ENCODE measurements at places on chromosomes 1 and 21.

GRCh38 chr1:168881656-168882260 is 152.8 kb upstream of the DPT start:
- no peak for DNase-seq

GRCh38 chr1:225652729-225653462 is at the start of gene ENAH:
TSS of gene ENAH (minus strand) at chr1:225653123. CDS start at chr1:225652690, 433 bp downstream.
- DNase-seq, result peak; percentile 36

DNA sequence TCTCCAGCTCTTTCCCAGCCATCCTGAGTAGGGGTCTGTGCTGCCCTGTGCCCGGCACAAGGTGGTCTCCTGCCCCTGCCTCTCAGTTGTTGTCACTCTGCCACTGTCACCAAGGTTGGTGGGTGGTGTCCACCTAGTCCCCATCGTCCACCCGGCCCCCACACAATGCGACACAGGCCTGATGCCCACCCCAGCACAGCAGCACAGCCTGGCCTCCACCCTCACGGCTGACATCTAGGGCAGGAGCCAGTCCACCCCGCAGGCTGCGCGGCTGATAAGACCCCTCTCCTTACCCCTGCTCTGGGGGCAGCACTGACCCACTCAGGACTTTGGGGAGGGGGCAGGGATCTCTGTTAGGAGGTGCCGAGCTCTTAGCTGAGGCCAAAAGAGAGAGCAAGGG is 198.3 kb downstream of the LIPI start:
- DNase-seq, result no peak

DNA sequence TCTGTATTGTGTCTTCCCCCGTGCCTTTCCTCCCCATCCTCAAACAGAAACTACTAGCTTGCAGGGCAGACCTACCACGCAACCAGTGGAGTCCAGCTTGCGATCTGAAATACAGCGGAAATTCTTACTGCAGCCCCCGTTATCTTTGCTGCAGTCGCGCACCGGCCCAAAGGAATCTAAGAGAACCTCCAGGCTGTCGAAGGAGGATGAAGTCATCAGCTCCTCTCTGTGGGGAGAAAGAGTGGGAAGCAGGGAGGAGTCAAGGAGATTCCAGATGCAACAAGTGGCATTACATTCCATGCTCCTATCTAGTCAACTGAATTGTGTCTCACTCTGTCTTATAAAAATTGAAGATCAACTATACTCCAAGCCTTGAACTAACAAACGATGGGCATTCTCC is 206.9 kb downstream of the ASTN1 start:
- no peak for DNase-seq
